Mammary epithelial cell (primary cell): ENCODE measurements at places on chromosomes 2 and 18. TPM values are rescaled to one million over a fixed set of nuclear protein-coding genes. Genes with fewer than 3 reads are reported as not detected.

- no peak for DNase-seq
Observed at GRCh38 chr2:196399096-196399495, 227.7 kb upstream of the STK17B start.

- no peak for DNase-seq
Observed at GRCh38 chr2:203886661-203887151, 19.1 kb downstream of the CTLA4 start.

DNA sequence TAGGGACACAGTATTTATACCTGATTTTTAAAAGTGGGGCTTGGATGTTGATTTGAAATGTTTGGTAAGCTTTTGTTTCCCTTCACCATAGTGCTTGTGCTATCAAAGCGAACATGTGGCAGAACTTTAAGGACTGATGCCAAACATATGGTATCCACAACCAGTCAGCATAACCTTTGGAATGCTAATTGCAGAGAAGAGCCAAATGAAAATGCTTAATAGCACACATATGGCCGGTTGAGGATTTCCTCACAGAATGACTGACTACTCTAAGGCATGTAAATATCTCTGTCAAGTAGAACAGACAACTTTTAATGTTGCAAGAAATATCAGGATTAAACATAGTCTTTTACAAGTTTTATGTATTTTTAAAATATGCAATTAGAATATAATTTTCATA lies 120.9 kb upstream of the COL3A1 start:
- DNase-seq, result no peak

DNA sequence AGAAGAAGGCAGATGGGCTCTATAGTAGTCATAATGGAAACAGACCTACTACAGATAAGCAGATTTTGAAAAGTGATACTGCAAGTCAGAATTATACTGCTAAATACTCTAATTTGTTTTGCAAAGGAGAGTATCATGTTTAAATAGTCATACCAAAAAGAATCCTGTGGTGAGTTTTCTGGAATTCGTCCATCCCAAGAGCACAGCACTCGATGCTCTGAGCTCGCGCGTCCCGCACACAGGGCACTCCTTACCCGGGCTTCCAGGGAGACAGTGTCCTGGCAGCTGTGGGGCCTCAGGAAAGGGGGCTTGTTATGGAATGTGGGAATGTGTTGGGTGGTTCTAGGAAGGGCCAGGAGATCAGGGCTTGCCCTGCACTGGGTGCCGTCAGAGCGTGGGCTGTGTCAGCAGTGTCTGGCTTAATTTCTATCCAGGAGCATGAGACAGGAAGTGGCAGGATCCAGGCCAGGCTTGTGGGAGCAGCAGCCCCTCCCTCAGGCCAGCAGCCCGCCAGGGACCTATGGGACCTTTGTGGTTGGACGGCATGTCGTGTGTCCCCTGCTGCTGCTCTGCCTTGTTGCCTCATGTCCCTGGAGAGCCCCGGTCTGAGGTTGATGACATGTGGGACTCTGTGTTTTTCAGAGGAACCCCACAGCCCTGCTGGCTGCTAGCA lies 193.2 kb upstream of the TPO start:
- DNase-seq, result no peak

DNA sequence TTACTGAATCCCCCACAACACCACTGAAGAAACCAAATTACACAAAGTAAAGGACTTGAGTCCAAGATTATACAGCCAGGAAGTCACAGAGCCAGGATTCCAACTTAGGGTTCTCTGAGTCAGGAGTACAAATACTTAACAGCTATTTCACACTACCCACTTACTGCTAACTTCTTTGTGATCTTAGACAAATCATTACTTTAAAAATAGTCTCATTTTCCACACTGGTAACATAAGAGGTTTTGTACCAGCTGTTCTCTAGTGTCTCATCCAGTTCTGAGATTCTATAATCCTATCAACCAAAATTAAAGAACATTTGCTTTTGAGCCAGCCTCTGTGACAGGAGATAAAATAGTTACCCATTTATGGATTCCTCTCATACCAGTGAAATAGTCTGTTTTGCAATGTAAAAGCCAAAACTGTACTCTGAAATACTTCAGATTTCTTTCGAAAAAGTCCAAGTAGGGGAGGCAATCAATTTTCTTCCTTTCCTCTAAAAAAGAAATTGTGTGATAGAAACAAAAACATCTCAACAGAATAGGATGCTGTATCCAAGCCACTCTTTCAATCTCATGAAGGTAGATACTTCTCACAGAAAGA lies 157.6 kb downstream of the LRATD1 start:
- DNase-seq, result no peak

GRCh38 chr2:46574457-46575355 lies 95.3 kb downstream of the TMEM247 start:
- no peak for DNase-seq

DNA sequence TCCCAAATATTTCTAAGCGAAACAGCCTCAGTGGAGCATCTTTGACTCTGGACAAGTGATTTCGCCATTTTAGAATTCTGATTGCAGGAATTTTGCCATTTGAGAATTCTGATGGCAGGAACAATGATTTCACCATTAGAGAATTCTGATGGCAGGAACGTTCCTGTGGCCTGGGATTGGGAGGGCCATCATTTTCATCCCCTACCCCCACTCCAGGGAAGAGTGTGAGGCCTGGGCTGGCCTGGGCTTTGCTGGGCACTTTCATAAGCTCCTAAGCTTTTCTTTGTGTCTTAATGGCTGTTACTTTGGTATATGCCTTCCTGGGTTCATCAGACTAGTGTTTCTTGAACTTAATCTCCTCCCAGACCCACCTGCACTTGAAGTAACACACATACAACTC lies 129.3 kb upstream of the EPAS1 start:
- DNase-seq, result no peak

- no peak for DNase-seq
Observed at GRCh38 chr2:73408198-73408597, 22.6 kb downstream of the ALMS1 start.

DNA sequence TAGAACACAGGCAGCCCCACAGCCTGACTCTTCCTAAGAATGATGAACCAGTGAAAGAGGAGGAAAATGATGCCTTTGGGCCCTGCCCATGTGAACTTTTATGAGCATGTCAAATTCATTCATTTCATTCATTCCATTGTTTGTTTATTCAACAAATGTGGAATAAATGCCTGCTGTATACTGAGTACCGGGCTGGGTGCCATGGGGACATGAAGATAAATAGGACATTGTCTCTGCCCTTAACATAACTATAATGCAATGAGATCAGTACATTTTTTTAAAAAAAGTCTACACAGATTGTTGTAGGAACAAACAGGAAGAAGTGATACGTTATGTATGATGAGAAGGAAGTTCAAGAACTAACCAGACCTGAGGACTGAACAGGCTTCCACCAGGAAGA lies 14.7 kb downstream of the MREG start:
- DNase-seq, result no peak

DNA sequence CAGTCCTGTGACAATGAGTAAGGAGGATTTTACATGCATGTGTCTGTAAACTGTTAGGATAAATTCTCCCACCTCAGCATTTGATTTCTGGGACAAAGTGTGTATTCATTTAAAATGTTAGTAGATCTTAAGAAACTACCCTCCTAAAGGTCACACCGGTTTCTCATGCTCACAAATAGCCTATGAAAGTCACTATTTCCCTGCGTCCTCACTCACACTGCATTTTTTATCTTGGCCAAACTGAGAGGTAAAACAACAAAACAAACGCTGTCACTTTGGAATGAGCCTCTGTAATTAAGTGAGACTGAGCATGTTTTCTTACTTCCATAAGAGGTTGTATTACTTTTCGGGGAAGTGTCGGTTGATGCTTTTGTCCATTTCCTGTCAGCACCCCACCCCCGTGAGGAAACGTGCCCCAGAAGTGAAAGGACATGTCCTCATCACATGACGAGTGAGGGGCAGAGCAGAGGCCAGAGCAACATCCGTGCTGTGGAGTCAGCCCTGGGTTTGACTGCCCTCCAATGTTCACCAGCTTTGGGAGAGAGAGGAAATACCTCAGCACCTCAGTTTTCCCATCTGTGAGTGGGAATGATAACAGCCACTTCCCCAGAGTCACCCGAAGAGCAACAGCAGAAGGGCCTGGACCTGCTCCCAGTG lies 3.1 kb downstream of the GYPC start:
- no peak for DNase-seq

GRCh38 chr2:189115126-189115525 lies 64.4 kb downstream of the COL5A2 start:
- no peak for DNase-seq

GRCh38 chr2:238654479-238655197 lies 193.2 kb upstream of the TWIST2 start:
- DNase-seq, result no peak

DNA sequence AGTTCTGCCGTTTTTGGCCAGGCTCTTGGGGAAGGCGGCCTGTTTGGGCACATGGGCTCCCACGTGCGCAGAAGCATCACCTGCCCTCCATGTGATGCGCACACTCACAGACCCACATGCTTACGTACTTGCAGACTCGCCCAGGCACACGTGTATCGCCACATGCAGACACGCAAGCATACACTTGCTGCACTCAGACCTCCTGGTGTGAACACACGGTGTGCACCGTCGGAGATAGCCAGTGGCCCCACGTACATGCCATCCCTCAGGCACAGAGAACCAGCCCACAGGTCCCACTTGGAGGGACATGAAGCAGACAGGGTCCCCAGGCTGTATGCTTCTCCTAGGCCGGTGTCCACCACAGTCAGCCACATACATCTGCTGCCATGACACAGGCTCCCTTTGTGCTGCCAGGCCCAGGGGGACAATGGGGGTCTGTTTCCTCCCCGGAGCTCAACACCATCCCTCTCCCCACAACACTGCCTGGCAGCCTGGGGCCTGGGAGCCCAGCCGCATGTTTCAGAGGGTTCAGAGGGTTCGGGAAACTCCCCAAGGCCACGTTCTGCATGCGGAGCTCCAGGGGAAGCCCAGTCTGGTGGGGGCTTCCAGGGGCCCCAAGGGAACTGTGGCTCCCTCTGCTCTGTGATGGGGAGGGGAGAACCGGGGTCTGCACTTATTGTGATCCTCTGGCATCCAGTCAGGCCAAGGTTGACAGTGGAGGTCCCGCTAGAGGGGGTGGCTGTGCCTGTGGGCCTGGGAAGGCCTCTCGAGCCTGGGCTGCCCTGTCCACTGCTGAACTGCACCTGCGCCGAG lies 208.1 kb upstream of the HAAO start:
- DNase-seq, result no peak

- DNase-seq, result no peak
Observed at GRCh38 chr2:46811379-46812310, 104.0 kb downstream of the MCFD2 start.

DNA sequence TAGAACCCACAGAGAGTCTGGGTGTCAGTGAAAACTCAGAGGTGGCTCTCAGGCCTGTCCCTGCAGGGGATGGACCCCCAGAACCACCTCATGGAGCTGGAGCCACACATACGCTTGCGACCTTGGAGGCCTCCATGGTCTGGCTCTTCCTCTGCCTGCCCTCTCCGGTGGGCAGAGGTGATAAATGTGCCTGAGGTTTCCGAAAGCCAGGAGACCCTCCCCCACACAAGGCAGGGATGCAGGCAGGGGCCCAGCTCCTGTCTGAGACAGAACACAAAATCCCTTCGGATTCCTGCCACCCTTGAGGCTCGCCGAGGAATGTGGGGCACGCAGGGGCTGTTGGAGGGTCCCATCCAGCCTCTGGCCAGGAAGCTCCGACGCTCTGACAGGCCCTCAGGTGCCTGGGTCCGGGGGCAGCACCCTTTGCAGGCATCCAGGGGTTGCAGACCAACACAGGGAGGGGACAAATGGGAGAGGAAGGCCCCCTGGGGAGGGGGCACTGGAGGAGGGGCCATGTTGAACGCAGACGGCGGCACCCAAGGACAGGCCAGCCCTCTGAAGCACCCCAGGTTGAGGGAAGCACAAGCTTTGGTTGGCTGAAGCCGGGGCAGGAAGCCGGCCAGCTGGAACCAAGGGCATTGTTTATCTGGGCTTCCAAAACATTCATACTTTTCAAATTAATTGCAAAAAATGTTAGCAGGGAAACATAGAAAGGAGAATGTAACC lies 4.1 kb upstream of the SNED1 start:
- DNase-seq, result no peak

DNA sequence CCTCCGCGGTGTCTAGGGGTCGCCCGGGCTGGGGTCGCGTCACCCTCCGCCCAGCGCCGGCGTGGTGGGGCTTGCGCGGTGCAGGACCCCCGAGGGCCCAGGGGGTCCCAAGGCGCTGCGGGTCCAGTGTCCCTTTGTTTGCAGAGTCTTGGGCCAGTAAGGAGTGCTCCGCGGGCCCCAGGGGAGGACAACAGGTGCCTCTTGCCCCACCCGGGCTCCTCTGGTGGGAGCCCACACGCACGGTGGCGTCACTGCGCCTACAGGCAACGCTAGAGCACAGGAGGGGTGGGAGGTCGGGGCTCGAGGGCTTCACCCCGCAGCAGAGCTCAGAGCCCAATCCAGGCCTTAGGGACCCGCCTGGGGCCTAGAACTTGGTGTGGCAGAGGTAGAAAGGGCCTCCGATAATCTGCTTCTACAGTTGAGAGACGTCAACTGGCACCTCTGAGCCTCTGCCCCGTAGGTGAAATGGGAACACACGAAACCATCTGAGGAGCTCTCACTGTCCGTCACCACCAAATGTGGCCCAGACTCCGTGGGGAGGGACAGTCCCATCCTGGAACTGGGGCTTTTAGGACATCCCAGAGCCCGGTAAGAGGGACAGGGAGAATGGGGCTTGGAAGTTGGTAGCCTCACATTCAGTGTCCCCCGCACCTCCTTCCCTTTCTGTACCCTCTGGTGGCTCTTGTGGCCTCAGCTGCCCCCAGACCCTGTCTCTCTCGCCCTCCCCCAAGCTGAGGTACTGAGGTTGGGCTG lies 1.4 kb downstream of the ARID5A start:
- DNase-seq, result no peak

- DNase-seq, result no peak
Observed at GRCh38 chr18:10012526-10012925, 98.7 kb downstream of the VAPA start.

- no peak for DNase-seq
Observed at GRCh38 chr2:117686699-117687098, 127.8 kb upstream of the DDX18 start.

DNA sequence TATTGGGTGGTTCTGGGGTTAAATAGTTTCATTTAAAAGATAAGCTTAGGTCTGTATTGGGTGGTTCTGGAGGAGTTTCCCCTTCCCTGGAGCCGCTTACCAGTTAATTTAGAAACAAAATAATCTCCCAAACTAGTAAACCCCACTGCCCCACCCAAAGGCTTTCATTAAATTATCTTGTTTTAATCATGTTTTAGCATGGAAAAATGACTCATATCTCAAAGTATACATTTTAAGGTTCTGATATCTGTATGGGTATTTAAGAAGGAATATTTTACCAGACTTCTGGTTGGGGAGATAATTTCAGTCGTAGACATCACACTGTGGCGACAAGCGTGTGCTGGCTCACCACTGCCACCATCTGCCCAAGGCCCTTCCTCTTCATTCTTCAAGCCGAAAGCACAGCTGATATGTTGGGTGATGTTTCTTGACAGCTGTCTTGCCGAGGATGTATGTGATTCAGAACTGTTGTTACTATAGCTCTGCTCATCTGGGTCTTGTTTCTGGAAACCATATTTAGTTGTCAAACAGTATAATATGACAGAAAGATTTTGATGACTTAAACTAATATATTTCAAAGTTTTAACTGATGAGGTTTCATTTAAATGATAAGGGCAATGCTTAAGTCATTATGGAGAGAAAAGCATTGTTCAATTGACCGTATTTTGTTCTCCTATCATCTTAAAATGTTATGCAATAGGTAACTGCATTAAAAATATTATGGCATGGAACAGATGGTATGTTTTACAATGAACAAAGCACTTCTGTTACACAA lies 5.1 kb downstream of the FIGLA start:
- DNase-seq, result no peak

Gene PPP1CB
- total RNA-seq, result 282 TPM

Gene GPR35
- total RNA-seq, result 0.28 and 0.45 TPM in 2 replicates

Gene WDR43
- 122 TPM for total RNA-seq

Gene B3GNT7
- total RNA-seq, result 7.3 TPM

Gene PER2
- total RNA-seq, result 6.4 and 7.8 TPM in 2 replicates

Gene PRADC1
- total RNA-seq, result 11.5 TPM

Gene ANKRD23
- total RNA-seq, result 1.7 TPM
